Spinal cord (tissue), 10 donors: ENCODE measurements at places on chromosomes 7 and 10. TPM values are rescaled to one million over a fixed set of nuclear protein-coding genes. Genes with fewer than 3 reads are reported as not detected.

FUOM gene
- total RNA-seq: 22.6 TPM

- no peaks in the 10 kb centered on the region for H3K4me1 ChIP-seq
- H3K36me3 ChIP-seq: no peaks in the 10 kb centered on the region
- no peak overlapping the region for H3K4me3 ChIP-seq
Observed at GRCh38 chr10:69963835-69964710, 88.6 kb upstream of the MACROH2A2 start.

GRCh38 chr10:2262878-2263277 lies 525.6 kb upstream of the ADARB2 start:
- H3K27me3 ChIP-seq: no peaks in the 10 kb centered on the region
- H3K36me3 ChIP-seq: no peaks in the 10 kb centered on the region
- DNase-seq: no peak
- no peak overlapping the region for H3K4me3 ChIP-seq
- no peaks in the 10 kb centered on the region for H3K4me1 ChIP-seq

CYP2C9 gene
- not detected for total RNA-seq

ZNF853 gene
- 14.8 TPM for total RNA-seq
